Thoracic aorta (tissue), 2 donors: ENCODE measurements at places on chromosomes 2 and 18.
A peak's percentile ranks its signal among the peaks of the same experiment; 100 is the strongest.

GRCh38 chr2:95391641-95392310 is 10.7 kb upstream of the FAHD2A start:
- no peak for DNase-seq

GRCh38 chr18:3408107-3408506 is 41.9 kb upstream of the TGIF1 start:
- no peak for DNase-seq

DNA sequence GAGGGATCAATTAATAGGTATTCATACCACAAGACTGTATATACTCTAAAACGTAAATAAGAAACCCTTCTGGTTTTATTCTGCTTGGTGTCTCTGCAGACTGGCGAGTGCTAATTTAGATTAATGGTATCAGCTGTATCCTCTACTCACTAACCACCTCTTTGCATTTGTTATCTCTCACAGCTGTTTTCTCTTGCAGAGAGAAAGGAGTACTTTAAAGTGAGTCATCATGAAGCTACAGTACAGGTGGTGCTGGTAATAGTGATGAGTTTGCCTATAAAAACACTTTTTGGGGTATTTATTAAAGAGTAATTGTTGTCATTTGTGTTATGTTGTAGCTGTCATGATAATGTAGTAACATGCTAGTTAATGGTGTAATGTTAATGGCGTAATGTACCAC is 147.7 kb downstream of the NETO1 start:
- no peak for DNase-seq

DNA sequence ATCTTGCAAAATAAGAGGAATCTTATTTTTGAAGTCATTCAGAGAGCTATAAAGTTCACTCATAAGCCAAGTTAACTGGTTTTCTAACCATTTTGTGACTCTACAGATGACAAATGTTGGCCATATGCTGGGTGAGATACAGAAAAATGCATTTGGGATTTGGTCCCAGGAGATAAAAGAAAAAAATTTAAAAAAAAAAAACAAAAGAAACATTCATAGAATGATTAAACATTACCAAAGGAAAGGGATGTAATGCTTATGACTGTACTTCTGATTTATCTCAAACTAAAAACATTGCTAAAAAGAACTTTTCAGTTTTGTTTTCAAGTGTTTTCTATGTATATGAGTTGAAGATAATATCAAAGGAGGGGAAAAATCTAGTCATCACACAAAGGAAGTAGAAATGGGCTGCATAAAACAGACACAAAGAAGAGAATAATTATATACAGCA is 43.1 kb downstream of the PELI1 start:
- no peak for DNase-seq

- DNase-seq: no peak
Measured at GRCh38 chr2:21438949-21439348, 315.2 kb downstream of the TDRD15 start.

DNA sequence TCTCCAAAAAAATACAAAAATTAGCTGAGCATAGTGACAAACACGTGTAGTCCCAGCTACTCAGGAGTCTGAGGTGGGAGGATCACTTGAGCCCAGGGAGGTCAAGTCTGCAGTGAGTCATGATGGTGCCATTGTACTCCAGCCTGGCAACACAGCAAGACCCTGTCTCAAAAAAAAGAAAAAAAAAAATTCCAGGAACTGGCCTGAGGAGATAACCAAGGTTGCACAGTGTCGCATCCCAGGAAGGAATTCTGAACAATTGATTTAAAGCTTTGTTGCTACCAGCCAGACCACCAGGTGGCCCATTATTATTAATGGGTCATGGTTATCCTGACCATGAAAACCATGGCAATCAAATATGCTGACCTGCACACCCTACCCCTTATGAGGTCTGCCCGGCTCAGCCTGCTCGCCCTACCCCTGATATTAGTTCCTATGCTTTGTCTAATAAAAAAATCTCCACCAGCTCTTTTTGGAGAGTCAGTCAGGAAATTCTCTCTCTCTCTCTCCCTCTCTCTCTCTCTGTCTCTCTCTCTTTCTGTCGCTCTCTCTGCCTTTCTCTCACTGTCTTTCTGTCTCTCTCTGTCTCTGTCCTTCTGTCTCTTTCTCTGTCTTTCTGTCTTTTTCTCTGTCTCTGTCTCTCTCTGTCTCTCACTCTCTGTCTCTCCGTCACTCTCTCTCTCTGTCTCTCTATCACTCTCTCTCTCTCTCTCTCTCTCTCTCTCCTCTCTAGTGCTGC is 73.7 kb downstream of the NCAPH start:
- DNase-seq: no peak

GRCh38 chr2:64738026-64738425 is 84.3 kb upstream of the SERTAD2 start:
- DNase-seq: no peak

DNA sequence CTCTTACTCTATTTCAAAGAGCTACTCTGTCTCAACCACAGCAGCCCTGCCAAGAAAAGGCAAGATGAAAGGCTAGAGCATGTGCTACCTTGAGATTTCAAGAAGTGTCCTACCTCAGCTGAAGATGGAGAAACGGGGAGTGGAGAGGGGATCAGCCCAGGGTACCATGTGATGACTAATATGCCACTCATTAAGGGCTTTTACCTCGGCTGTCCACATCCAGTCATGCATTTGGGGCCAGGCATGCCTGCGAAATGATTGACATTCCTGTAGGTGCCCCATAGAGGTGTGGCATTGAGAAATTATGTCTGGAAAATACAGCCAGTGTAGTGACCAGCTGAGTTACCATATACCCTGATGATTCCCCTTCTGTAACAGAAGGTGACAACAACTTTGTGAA is 96.1 kb downstream of the NRP2 start:
- no peak for DNase-seq

GRCh38 chr2:133660510-133660909 is 92.2 kb upstream of the NCKAP5 start:
- no peak for DNase-seq

- DNase-seq: no peak
Measured at GRCh38 chr2:212142631-212143030, 396.0 kb downstream of the ERBB4 start.

- DNase-seq: no peak
Measured at GRCh38 chr2:5287558-5288334, 404.4 kb upstream of the SOX11 start.

GRCh38 chr18:6558446-6559156 is 143.9 kb upstream of the L3MBTL4 start:
- DNase-seq: no peak

DNA sequence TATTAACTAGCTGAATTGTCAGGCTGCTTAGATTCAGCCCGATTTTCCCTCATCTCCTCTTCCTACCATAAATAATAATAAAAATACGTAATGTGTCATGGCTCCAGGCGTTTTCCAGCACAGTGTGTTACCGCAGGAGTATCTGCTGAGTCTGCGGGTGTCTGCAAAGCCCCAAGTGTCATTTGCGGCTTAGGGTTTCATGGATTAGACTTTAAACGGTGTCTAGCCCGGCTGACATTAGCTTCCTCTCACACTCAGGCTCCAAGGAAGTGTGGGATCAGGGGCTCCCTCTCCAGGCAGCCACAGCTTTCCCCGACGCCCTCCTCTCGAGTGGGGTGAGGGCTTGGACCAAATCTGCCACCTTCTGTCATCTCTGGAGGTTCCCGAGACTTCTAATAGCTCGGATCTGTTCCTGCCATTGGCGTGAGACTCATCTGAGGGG is 14.1 kb upstream of the HOXD1 start:
- DNase-seq: no peak

- no peak for DNase-seq
Measured at GRCh38 chr2:232949016-232949415, 64.0 kb downstream of the NGEF start.

DNA sequence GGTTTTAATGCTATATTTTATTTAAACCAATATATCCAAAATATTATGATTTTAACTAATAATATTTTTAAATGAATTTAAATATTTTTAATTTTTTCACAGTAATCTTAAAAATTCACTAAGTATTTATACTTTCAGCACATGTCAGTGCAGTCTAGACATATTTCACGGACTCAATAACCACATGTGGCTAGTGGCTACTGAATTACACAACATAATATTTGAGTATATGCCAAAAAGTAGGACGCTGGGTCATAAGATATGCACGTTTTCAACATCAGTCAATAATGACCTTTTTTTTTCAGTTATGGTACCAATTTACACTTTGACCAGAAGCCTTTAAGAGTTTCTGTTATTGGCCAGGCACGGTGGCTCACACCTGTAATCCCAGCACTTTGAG is 117.7 kb downstream of the GFPT1 start:
- DNase-seq: no peak

DNA sequence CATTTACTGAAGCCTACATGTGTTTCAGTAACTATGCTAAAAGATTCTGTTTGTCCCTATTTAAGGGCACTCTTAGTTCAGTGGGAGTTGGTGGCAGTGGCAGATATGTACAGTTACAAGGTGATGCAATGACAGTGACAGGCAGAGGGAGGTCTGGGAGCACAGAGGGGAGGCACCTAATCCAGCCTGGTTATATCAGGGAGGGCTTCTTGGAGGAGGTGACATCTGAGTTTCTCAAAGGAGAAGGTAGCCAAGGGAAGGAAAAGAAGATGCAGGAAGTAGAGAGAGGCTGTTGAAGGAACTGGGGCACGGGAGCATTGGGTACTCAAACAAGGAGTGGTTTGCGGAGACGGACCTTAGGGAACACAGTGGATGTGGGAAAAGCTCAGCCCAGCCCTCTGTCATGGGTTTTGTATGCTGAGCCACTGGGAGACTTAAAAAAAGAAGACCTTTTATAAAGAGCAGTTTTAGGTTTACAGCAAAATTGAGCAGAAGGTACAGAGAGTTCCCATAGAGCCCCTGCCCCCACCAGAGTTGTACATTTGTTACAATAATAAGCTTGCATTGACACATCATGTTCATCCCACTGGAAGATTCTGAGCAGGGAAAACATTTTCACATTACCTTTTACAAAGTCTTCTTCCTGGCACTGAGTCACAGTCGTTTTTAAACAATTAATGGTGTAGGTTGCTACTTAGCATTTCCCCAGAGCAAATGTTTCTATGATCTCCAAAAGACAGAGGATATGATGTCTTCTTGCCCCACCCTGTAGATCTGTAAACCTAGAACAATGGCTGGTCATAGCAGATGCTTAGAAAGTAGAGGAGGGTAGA is 83.0 kb upstream of the TAF1B start:
- no peak for DNase-seq

- DNase-seq: peak; percentile 31
Measured at GRCh38 chr2:14634489-14635390, 2.2 kb downstream of the LRATD1 start.

DNA sequence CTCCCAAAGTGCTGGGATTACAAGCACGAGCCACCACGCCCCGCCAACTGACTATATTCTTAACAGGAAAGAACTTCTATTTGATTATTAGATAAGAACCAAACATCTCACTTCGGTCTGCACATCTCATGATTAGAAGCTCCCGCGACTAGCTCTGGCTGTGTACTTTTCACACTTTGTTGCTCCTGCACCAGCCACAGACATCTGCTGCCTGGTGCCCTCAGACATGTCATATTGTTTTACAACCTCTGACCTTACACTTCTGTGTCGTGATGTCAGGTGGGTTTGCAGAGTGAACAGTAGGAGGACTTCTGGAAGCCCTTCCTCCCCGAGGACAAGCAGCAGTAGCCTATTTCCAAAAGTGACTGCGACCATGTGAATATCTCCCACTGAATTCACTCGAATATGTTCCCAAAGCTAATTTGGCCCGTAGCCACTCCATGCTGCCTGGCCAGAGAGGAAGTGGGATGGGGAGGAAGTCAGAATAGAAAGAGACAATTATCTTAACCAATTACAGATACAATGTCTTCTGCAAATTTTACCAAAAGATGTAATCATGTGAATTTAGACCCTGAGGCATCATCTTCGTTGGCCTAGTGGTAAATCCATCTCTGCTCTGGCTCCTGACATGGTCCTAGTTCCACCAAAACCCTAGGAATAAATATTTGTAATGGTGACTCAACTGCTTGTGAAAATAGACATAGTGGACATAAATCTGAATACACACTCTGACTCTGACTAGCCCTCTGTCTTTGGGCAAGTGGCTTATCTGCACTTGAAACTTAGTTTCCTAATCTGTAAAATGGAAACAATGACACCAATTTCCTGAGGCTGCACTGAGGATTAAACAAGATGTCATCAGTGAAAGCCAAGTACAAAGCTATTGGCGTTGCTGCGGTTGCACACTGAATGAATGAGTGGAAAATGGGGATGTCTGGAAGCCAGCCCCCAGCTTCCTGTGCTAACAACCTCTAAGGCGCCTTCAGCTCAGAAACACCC is 406.1 kb downstream of the LRATD1 start:
- no peak for DNase-seq

GRCh38 chr2:186841940-186842339 is 7.0 kb downstream of the ZSWIM2 start:
- DNase-seq: no peak

DNA sequence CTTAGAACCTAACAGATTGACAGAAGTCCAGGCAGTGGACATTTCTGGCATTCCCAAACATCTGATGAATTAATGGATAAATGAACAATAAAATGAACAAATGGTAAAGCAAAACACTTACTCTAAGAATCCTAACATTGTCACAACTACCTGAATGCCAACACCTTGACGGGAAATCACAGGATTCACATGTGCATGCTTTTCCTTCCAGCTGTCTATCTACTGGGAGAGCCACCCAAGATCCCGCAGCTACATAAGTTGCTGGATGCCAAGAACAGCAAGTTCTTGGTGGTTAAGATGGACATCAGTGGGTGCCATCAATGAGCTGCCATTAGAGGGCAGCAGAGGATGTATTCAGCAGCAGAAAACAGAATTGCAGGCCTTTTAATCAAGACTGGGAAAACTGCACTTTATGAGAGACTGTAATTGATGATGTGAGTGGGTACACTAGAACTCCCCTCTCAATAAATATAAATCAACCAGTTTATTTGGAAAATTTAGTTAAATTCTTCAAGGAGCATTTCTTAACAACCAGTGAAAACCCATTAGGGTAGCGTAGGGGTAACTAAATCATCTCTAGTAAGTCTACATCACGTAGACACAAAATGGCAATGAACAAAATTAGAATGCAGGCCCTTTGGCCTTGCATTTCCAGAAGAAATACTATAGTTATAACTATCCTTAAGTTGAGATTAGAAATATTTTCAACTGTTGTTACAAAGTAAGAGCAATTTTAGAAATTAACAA is 45.6 kb downstream of the SESTD1 start:
- peak; percentile 50 for DNase-seq

DNA sequence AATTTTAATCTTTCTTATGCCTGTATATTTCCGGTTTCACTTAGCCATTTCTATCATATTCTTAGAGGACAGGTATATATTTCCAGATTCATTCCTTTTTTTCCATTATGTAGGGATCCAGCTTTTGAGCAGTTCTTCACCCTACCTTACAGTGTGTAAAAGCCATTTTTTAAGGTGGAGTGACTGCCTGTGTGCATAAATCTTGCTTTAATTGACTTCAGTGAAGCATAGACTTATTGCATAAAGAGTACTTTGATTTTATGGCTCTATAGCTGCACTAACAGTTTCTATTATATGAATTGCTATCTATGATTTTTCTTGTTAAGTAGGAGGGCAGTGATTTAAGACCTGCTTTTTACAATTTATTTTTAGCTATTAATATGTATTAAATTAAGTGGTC is 132.6 kb downstream of the NYAP2 start:
- DNase-seq: no peak

GRCh38 chr18:55996717-55997116 is 408.7 kb upstream of the TCF4 start:
- no peak for DNase-seq
